Right ventricle myocardium superior (tissue), 1 donor: ENCODE measurements at places on chromosomes 5 and 9.
A peak's percentile ranks its signal among the peaks of the same experiment; 100 is the strongest.

- DNase-seq = no peak
These were observed 10.6 kb upstream of the NEURL1B start for GRCh38 chr5:172630482-172630881.

GRCh38 chr9:17004500-17004899, 130.3 kb upstream of the CNTLN start:
- DNase-seq = no peak

GRCh38 chr5:105905392-105905791, 1765.3 kb downstream of the EFNA5 start:
- DNase-seq = no peak

GRCh38 chr9:72384710-72385485, 19.9 kb upstream of the ZFAND5 start:
- no peak for DNase-seq

- no peak for DNase-seq
These were observed 799.3 kb upstream of the NUDT12 start for GRCh38 chr5:104361932-104362331.

GRCh38 chr9:12640016-12640587, 53.1 kb upstream of the TYRP1 start:
- no peak for DNase-seq

DNA sequence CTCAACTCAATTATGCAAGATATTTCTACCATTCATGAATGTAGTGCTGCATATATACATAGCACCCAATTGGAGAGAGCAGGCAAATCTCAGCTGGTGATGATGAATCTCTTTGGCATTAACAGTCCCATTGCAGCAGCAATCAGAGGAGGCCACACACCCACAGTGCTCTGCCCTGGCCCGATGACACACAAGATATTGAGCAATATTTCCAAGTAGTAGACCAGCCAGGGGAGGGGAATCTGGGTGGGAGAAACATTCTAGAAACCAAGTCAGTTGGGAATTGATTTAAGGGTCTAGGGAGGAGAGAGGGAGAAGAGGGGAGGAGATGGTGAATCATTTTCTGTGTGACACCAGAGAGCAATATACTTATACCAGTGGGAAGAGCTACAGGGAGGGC, 14.9 kb upstream of the C5orf63 start:
- no peak for DNase-seq

DNA sequence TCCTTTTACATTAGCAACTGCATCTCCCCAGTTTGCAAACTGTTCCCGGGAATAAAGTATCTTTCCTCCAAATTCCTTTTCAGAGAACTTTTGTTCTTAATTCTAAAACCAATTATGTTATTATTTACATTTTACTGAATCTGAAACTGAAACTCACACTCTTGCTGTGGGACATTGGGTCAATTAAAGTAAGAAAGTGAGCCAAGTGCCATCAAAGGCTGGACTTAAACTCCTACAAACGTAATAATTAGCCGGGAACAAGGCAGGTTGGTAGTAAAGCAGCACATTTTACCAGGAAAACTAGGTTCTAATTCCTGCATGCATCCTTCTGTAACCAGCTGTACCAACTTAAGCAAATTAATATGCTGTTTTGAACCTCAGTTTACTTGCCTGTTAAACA, 328.2 kb upstream of the ZNF462 start:
- no peak for DNase-seq

- DNase-seq = no peak
These were observed 761.7 kb upstream of the ARRDC3 start for GRCh38 chr5:92144824-92145223.

- DNase-seq = no peak
These were observed 369.2 kb upstream of the CCNH start for GRCh38 chr5:87781976-87782375.

DNA sequence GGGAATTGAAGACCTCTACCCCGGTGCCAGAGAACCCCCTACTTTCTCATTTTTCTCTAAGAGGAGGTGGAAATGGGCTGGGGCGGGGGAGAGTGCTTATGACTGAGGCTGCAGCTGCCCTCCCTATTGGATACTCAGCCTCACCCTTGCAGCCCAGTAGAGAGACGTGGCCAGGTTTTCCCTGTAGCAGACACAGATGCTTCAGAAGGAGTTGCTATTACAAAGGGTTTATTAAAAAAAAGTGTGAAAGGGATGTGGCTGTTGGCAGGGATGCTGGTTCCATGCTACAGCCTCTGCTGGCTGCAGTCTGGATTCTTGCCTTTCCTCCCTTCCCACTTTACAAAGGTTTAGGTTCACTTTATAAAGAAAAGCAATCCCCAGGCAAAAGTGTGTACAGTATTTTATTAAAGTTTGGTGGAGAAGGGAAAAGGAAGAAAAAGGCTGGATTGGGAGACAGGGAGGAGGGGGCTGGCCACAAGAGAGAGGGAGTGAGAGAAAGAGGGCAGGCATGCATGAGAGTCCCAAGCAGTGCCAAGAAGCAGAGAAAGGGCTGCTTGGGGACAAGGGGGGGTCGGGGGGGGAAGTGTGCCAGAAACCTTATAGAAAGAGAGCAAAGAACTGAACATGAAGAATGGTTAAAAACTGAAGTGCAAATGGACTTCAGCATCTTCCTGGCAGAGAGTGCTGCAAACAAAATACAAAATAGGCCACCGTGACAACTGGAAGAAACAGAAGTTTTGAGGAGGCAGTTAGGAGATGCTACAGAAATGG, 29.5 kb upstream of the NFIB start:
- DNase-seq = no peak

GRCh38 chr5:66477596-66477995, 118.6 kb upstream of the MAST4 start:
- DNase-seq = peak; percentile 50

GRCh38 chr9:95073042-95073607, 244.4 kb downstream of the FANCC start:
- DNase-seq = no peak

- DNase-seq = no peak
These were observed 95.1 kb downstream of the NMUR2 start for GRCh38 chr5:152309926-152310450.

DNA sequence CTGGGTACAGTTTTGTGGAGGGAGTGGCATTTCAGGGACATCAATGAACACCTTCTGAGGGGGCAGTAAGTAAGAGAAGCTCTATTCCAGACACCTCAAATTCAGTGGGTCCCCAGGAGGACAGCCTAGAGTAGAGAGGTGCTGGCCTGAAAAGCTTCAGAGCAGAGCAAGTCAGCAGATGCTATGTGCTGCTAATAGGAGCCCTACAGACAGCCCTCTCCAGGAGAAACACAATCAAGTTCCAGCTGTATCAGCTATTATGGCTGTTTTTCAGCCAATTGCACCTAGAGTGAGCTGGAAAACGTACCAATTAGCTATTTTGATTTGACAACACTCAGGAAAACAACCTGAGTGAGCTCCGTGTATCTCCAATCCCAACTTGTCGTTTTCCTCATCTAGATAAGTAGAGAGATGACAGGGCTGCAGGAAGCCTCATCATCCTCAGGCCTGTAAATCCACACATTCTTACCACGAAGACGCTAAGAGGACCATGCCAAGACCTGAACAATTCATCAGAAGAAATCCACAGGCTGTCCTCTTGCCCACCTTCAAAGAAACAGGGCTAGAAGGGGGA, 104.9 kb downstream of the PIK3R1 start:
- no peak for DNase-seq

DNA sequence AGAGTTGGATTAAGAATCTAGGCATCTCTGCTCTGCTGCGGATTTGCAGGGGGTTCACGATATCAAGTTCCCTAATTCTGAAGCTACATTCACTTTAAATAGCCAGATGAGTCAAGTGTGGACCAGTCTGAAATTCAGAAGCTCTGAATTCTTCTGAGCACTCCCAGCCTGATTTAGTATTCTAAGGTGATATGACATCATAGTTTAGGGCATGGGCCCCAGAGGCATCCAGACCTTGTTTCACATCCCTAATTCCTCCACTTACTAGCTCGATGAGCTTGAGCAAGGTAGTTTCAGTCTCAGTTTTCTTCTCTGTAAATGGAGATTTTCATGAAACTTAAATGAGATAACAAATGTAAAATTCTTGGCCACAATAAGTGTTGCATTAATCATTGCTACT, 65.2 kb downstream of the TMEM167A start:
- no peak for DNase-seq
